ENCODE measurements at places on chromosomes 6 and 20.
A peak's percentile ranks its signal among the peaks of the same experiment; 100 is the strongest.

DNA sequence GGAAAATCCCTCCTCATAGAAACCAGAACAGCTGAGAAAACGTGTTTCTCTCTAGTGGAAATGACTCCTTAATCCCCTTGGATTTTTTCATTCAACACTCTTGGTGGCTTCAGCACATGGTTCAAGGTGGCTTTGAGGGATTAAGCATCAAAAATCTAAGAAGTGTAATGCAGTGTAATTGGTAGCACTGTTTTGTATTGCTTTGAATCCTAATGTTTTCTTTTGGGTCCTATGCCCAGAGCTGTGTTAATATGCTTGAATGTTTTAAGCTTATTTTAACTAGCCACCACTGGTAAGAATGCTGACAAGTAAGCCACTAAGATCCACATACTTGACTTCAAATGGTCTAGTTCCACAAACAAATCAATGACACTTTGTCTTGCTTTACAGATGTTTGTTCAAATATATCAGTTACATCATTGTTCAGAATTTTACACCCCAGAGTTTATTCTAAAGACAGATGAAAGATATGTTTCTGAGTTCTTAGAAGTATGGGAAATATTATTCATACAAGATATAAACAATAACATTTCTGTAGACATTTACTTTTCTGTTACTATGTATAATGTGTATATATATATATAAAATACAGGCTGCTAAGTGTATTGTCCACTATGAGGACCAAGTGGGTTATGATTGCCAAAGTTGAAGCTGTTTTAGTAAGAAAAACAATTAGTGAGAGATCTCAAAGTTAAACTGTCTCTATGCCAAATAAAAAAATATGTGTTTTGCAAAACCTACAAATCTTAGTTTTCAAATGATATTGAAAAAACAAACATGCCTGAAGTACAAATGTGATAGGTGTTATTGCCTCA, 220.8 kb downstream of the OGFRL1 start:
- no peak for DNase-seq

DNA sequence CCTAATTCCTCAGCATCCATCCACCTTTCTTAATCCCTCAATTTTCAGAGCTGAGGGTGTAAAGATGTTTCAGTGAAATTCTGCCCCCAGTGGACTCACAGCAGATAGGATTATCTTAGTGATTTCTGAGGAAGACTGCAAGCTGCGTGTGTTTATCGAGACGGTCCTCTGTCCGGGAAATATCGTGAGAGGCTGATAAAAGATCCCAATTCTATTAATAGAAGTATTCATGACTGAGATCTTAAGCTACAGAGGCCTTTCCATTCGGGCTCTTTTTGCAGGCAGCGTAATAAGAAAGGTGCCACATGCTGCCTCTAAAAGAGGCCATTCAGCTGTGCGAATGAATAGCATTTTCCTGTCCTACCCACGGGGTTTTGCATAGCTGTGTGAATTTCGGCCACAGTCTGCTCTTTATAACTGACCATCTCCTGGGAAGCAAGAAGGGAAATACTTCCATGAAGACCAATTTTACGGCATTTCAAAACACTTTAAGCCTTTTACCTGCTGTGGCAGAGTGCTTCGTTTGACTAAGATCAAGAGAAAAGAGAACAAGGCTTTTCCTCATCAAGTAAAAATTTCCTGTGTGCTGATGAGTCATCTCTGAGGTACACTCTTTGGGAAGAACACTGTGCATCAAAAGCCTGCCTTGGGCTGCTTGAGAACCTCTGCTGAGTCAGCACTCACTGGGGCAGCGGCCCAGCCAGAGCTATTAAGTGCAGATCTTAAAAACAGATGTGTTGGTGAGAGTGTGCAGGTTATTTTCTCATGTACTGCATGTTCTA, 208.8 kb downstream of the ARHGAP18 start:
- DNase-seq, result peak; percentile 95

- no peak for DNase-seq
Measured at GRCh38 chr20:39090906-39091305, 128.8 kb downstream of the DHX35 start.

- DNase-seq, result peak; percentile 21
Measured at GRCh38 chr6:109760208-109760607, 69.1 kb downstream of the FIG4 start.

GRCh38 chr6:37691904-37692806, 5.5 kb downstream of the MDGA1 start:
- DNase-seq, result peak; percentile 69

DNA sequence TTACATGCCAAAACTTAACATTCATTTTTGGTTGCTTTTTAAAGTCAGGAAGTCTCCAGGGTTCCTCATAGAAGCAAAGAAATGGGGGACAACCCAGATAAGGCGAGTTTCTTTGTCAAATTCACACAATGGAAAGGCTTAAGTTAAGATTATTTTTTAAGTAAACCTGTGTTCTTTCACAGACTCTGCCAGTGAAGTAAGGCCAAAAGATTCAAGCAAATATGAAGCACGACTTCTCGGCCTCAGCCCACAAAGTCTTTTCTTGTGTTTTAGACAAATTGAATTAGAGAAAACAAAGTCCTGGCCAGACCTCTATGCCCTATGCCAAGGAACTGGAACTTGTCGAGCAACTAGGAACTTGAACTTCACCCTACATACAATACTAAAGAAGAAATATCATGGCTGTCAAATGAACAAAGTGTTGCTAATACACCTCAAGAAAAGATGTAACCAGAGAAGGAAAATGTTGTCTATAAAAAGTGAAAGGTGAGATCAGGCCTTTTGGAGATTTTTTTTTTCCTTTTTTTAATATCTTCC, 540.0 kb upstream of the JARID2 start:
- no peak for DNase-seq

DNA sequence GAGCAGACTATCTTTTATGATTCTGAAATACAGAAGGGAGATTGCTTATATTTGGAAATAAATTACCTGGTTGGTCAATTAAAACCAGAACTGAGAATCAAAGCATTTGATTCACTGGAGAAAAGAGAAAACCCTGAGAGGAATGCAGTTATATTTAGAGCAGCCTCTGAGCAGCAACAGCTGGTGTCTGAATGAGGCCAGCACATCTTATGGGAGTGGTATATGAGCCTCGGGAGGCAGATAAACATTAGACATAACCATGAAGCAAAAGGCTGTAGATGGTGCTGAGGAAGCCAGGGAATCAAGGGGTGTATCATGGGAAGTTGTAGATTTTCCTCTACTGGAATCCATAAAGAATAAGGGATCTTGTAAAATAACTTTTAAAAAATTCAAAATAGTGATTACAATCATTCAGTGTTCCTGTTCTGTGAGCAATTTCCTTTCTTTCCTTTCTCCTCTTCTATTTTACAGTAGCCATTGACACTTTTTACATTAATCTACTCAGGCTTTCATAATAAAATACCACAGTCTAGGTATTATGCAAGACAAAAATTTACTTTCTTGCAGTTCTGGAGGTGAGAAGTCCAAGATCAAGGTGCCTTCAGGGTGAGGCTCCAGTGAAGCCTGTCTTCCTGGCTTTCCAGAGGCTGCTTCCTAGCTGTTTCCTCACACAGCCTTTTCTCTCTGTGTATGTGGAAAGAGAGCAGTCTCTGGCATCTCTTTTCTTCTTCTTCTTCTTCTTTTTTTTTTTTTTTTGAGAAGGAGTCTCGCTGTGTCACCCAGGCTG, 32.8 kb upstream of the ENPP5 start:
- no peak for DNase-seq

- DNase-seq, result no peak
Measured at GRCh38 chr6:18412644-18413043, 25.5 kb downstream of the RNF144B start.

DNA sequence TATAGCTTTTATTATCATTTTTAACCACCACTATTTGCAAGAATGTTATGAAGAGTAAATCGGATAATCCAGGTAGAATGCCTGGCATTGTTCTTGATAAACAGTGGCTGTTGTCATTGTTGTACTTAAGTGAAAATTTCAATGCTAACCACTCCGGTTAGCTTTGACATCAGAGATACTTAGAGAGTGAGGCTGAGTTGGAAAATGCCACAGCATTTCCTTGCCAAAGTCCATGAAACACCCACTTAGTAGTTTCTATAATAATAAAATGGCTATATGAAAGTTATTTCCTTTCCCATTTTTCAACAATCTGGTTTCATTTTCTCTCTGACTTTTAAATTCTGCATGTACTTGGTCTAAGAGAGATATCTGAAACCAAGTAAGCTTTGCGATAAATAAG, 132.0 kb downstream of the CDK19 start:
- DNase-seq, result no peak

GRCh38 chr6:106116125-106116832, 30.1 kb downstream of the PRDM1 start:
- DNase-seq, result peak; percentile 65

- DNase-seq, result peak; percentile 66
Measured at GRCh38 chr6:30884521-30885480, 482 bp downstream of the DDR1 start.

GRCh38 chr6:113329942-113330635, 527.1 kb upstream of the MARCKS start:
- no peak for DNase-seq

DNA sequence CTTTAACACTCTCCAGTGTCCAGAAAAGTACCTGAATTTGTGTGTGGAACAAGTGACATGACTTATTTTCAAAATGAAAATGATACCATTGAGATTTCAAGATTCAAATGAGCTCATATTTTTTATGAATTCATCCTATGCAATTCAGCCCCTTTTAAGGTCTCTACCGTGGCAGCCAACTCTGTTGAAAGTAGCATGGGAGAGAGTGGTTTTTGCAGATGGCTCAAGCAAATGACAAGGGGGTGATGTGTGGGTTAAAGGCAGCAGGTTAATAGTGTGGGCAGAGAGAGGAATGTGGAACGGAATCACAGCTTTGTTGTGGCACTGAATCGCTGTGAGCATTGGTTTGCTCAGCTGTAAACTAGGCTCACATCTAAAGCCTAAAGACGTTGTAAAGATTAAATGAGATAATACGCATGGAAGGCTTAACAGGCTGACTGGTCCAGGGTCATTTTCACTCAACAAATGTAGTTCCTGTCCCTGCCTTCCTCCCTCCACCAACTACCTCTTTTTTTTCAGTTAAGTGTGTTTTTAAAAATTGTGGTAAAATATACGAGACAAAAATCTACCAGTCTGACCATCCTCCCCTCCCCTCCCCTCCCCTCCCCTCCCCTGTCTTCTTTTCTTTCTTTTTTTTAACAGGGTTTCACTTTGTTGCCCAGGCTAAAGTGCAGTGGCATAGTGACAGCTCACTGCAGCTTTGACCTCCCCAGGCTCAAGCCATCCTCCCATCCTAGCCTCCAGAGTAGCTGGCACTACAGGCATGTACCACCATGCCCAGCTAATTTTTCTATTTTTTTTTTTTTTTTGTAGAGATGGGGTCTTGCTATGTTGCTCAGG, 114.7 kb upstream of the ZNF217 start:
- DNase-seq, result no peak

DNA sequence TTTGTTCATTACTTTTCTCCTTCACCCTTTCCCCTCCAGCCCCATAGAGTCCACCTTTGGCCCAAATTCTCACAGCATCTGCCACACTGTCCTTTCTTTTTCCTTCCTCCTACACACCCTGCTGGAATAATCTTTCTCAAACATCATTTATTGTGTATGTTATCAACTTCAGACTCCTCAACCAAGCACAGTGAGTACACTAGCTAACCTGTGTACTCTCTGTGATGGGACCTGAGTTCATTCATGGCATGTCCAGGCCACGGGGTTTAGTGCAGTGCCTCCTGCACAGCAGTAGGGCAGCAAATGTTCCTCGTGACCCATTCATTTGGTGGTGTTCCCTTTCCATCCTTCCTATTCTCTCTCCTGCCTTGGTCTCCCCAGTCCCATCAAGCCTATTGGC, 7.1 kb upstream of the ARMC12 start:
- no peak for DNase-seq

DNA sequence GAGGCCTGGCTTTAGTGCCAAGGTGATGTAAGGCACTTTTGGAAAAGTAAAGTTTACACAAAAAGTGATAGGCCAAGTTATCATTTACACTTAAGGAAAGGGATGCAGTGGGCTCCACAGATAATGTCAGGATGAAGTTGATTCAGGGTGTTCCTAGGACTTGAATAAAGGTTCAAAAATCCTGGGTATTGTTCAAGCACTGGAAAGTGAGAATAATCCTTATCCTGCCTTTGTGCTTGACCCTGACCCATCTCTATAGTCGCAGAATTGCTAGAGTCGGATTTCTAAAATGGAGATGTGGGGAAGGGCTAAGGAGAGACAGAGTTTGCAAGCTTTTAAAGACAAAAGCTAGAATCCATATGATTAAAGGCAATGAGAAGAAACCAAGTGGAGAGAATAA, 115.6 kb downstream of the TIAM2 start:
- DNase-seq, result no peak

DNA sequence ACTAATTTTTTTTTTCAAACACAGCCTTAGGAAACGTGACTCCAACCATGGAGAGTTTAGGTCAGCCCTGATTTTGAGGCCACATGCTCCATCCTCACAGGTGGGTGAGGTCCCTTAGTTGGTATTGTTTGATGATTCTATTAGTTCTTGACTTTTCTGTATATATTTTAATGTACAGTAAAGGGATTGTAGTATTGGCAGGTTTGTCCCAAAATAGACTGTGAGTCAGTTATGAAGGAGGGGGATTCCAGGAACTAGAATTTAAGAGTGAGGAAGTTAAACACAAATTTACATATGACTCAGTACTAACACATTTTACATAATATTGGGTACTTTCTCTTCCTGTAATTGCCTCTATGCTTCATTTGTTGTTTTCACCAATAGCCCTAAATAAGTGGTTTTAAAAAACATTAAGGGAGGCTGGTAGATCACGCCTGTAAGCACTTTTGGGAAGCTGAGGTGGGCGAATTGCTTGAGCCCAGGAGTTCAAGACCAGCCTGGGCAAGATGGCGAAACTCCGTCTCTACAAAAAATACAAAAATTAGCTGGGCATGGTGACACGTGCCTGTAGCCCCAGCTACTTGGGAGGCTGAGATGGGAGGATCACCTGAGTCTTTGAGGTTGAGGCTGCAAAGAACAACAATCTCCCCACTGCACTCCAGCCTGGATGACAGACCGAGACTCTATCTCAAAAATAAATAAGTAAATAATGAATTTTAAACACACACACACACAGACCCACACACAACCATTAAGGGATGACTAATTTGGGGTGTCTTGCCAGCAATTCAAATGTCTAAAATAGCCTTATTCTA, 81.8 kb downstream of the SGK1 start:
- DNase-seq, result peak; percentile 61

DNA sequence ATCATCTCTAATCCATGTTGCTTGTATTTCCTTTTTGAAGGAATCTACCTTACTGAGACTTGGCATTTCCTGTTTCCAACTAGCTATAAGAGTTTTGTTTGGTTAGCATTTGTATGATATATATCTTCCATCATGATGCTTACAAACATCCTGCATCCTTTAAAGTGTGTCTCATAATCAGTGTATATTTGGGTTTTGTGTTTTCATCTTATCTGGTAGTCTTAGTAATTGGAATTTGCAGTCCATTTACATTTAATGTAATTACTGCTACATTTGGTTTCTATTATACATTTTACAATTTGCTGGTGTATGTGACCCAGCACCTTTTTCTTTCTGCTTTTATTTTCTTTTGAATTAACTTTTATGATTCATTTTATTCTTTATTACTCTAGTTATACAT, 12.6 kb downstream of the CENPW start:
- no peak for DNase-seq

Measured in MCF 10A (cell line).